ENCODE measurements at places on chromosomes 1 and 21.

GRCh38 chr21:14858311-14858710 is 206.5 kb downstream of the NRIP1 start:
- no peaks in the 10 kb centered on the region for H3K4me1 ChIP-seq
- no peaks in the 10 kb centered on the region for H3K36me3 ChIP-seq
- H3K4me3 ChIP-seq: no peak overlapping the region
- DNase-seq: no peak
- H3K27ac ChIP-seq: no peak overlapping the region

DNA sequence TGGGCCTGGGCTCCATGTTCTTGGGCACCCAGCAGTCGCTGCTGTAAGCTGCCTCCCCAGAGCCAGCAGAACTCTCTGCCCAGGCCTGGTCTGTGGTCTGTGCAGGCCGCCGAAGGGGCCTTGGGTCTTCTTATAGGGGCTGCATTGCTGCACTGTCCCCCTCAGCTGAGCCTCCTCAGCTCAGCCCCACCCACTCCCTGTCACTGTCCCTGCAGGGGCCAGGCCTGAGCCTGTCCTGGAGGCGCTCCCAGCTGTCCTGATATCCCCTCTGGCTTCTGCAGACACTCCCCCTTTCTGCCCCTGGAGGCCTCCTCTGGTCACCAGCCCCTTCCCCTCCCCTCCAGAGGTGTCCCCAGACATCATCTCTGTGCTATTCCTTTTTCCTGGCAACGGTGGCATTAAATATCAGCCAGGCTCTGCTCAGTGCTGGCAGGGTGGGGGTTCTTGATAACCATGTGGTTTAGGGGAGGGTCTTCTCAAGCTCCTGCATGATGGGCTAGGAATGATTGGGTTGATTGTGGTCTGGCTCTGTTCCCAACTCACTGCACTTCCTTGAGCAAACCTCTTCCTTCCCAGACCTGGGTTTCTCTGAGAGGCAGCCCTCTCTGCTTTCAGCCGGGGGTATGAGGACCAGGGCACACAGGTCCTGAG is 3.7 kb upstream of the FOXO6 start:
- DNase-seq: no peak
- no peaks in the 10 kb centered on the region for H3K27me3 ChIP-seq
- no peak overlapping the region for H3K27ac ChIP-seq
- H3K4me1 ChIP-seq: peaks cover 17% of the 10 kb centered on the region

- H3K4me3 ChIP-seq: no peak overlapping the region
- DNase-seq: no peak
- H3K4me1 ChIP-seq: peaks cover 14% of the 10 kb centered on the region
- no peaks in the 10 kb centered on the region for H3K27me3 ChIP-seq
- H3K36me3 ChIP-seq: peaks cover 39% of the 10 kb centered on the region
- H3K27ac ChIP-seq: no peak overlapping the region
Observed at GRCh38 chr1:43653893-43654292, 3.9 kb downstream of the KDM4A start.

- H3K4me3 ChIP-seq: no peak overlapping the region
- no peaks in the 10 kb centered on the region for H3K27me3 ChIP-seq
- H3K27ac ChIP-seq: no peak overlapping the region
- no peaks in the 10 kb centered on the region for H3K36me3 ChIP-seq
- no peaks in the 10 kb centered on the region for H3K4me1 ChIP-seq
Observed at GRCh38 chr1:64392109-64392508, 77.8 kb upstream of the CACHD1 start.

GRCh38 chr1:9373619-9374018 is 80.9 kb downstream of the SPSB1 start:
- H3K27ac ChIP-seq: no peak overlapping the region
- H3K4me1 ChIP-seq: peaks cover 21% of the 10 kb centered on the region
- no peak for DNase-seq
- H3K36me3 ChIP-seq: peaks cover 3% of the 10 kb centered on the region
- H3K27me3 ChIP-seq: no peaks in the 10 kb centered on the region

GRCh38 chr1:117183112-117183511 is 27.6 kb downstream of the VTCN1 start:
- DNase-seq: no peak
- H3K4me3 ChIP-seq: no peak overlapping the region
- H3K36me3 ChIP-seq: no peaks in the 10 kb centered on the region
- H3K27me3 ChIP-seq: no peaks in the 10 kb centered on the region
- H3K4me1 ChIP-seq: peaks cover 6% of the 10 kb centered on the region

GRCh38 chr1:212760126-212760823 is 31.3 kb downstream of the NSL1 start:
- H3K36me3 ChIP-seq: no peaks in the 10 kb centered on the region
- no peak for DNase-seq
- H3K27ac ChIP-seq: no peak overlapping the region
- no peak overlapping the region for H3K4me3 ChIP-seq

- H3K27me3 ChIP-seq: no peaks in the 10 kb centered on the region
- H3K36me3 ChIP-seq: no peaks in the 10 kb centered on the region
- no peak for DNase-seq
- H3K27ac ChIP-seq: no peak overlapping the region
- no peak overlapping the region for H3K4me3 ChIP-seq
Observed at GRCh38 chr1:12208271-12208670, 21.6 kb upstream of the VPS13D start.

GRCh38 chr21:38358098-38358497 is 101.3 kb downstream of the KCNJ15 start:
- H3K27ac ChIP-seq: no peak overlapping the region
- no peaks in the 10 kb centered on the region for H3K27me3 ChIP-seq
- no peaks in the 10 kb centered on the region for H3K36me3 ChIP-seq
- H3K4me1 ChIP-seq: no peaks in the 10 kb centered on the region

DNA sequence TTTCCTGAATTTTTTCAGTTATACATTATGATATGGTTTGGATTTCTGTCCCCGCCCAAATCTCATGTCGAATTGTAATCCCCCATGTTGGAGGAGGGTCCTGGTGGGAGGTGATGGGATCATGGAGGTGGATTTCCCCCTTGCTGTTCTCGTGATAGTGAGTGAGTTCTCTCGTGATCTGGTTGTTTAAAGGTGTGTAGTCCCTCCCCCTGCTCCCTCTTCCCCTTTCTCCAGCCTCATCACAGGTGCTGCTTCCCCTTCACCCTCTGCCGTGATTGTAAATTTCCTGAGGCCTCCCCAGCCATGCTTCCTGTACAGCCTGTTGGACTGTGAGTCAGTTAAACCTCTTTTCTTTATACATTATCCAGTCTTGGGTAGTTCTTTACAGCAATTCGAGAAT is 93.2 kb upstream of the HNRNPU start:
- H3K27ac ChIP-seq: no peak overlapping the region
- no peak overlapping the region for H3K4me3 ChIP-seq
- H3K36me3 ChIP-seq: no peaks in the 10 kb centered on the region
- H3K4me1 ChIP-seq: no peaks in the 10 kb centered on the region
- H3K27me3 ChIP-seq: no peaks in the 10 kb centered on the region

DNA sequence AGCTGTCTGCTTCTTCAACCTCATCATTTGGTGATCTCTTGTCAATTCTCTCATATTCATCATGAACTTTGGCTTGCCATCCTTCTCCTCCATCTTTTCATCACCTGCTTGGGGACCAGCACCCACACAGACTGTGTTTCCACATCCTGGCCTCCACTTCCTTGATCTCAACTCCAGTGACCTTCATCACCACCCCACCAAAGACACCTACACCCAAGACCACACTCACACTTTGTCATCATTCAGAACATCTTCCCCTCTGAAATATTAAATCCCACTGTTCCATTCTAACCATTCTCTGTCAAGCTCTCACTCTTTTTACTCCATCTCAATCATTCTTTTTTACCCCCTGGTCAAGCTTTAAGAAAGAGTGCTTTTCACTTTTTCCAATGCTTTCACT is 115.5 kb upstream of the VAV3 start:
- no peaks in the 10 kb centered on the region for H3K27me3 ChIP-seq
- DNase-seq: no peak
- no peak overlapping the region for H3K27ac ChIP-seq
- no peaks in the 10 kb centered on the region for H3K4me1 ChIP-seq

DNA sequence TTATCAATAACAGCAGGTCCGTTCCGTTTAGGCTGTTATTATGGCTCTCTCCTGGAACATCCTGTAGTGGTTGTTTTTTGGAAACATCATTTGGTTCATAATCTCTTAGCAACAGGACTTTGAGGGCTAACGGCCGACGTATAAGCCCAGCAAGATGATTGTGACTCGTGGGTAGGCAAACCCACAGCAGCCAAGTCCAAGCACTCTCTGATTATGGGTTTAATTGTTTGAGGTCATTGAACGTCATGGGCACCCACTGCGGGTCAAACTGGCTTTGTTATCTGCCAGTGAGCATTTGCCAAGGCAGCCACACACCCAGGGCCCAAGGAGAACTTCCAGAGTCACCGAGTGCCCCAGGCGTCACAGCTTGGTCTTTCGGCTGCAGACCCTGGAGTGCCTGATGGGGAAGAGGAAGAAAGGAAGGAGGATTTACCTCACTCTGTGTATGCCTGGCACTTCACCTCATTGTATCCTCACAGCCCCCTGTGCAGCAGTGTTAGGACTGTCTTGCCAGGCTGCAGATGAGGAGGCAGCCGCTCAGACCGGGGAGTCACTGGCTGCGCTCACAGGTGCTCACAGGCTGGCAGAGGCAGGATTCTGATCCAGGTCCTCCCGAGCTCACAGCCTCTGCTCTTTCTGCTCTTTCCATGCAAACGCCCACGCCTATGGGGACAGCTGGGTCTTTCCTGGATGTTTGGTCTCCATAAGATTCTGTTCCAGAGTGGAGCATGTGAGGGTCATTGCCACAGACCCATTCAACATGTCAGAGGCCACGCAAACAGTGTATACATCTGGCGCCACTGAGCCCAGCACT is 30.8 kb upstream of the EPS8L3 start:
- H3K27ac ChIP-seq: no peak overlapping the region
- H3K36me3 ChIP-seq: no peaks in the 10 kb centered on the region
- H3K4me3 ChIP-seq: no peak overlapping the region
- no peak for DNase-seq
- H3K4me1 ChIP-seq: peaks cover 30% of the 10 kb centered on the region

DNA sequence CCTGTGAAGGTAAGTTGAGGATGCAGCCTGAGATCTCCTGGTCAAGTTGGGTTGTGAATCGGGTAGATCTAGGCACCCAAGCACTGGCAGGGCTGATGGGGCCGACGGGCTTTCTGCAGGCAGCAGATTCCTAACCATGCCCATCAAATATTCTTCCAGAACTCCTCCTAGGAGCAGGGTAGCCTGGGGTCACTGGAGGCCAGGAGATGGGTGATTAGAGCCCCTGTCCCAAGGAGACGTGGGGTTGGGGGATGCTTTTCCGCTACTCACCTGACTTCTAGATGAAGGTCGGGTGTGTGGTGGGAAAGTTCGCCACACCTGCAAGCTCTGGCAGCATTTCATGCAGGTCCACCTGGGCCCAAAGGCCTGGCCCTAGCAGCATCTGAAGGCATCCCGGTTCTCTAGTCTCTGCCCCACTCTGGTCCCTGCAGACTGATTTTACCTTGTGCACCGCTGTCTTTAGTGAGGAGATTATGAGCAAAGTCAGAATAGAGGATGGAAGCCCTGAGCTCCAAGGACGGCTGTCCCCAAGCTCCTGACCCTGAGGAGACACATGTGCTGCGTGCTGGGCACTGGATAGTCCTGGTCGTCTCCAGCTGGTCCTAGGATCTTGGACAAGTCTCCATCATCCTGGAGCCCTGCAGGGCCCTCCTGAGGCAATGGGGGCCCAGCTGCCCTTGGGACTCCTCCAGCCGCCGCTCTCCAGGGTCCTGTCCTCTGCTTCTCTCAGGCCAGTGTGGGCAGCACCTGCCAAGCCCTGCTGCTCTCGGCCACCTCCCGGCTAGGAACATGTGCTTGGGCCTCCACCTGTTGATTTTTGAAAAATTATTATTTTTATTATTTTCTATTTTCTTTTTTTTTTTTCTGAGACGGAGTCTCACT is 21.8 kb upstream of the C2CD2 start:
- no peaks in the 10 kb centered on the region for H3K27me3 ChIP-seq
- no peak for DNase-seq
- H3K36me3 ChIP-seq: no peaks in the 10 kb centered on the region
- H3K4me3 ChIP-seq: no peak overlapping the region
- no peaks in the 10 kb centered on the region for H3K4me1 ChIP-seq

DNA sequence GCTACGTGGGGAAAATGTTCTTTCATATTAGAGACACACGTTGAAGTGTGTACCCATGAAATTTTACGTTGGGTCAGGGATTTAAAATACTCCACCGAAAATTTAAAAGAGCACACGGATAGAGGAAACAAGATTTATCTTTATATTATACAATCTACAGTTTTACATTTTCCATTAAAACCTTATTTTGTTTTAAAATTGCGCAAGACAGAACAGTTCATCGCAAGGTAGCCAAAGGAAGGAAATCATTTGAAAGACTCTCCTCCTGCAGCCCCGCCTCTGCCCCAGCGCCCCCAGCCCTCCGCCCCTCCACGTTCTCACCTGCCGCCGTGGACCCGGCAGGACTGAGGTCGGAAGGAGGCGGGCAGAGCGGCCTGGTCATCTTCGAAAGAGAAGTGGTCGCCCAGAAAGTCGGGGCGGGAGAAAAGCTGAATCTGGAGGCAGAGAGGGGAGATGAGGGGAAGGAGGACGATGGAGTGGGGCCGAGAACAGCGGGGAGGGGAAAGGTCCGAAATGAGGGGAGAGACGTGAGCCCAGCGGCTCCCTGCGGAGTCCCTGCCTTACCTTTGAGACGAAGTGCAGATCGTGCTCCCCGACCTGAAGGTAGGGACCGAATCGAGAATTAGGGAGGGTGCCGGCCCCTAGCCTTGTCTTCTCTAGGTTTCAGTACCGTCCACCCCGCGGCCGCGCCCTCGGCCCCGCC is 18.0 kb downstream of the CRYBG2 start:
- no peaks in the 10 kb centered on the region for H3K4me1 ChIP-seq
- no peaks in the 10 kb centered on the region for H3K27me3 ChIP-seq
- DNase-seq: no peak
- no peak overlapping the region for H3K27ac ChIP-seq
- no peaks in the 10 kb centered on the region for H3K36me3 ChIP-seq

- peaks cover 21% of the 10 kb centered on the region for H3K36me3 ChIP-seq
- H3K4me3 ChIP-seq: peak overlapping the region; percentile 90
- peaks cover 45% of the 10 kb centered on the region for H3K4me1 ChIP-seq
- peak; percentile 13 for DNase-seq
- H3K27me3 ChIP-seq: no peaks in the 10 kb centered on the region
- peak overlapping the region; percentile 84 for H3K27ac ChIP-seq
Observed at GRCh38 chr1:36089393-36090121, 865 bp downstream of the ADPRS start.

DNA sequence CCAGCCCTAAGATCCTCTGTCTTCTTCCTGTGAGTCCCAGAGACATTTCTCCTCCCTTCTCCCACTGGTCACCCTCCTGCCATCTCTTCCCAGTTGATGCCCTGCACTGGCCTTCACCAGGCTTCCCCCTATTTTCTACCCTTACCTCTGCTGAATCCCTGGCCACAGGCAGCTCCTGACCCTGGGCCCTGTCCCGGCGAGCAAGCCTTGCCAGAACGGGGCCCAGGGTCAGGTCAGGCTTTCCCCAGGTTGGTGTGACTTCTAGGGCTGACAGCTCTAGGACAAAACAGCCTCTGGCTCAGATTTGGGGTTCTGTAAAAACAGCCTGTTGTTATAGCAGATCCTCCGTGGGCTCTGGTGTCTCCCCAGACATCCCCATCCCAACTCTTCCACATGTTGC is 52.7 kb upstream of the A3GALT2 start:
- no peak for DNase-seq

All from thyroid gland (tissue), 4 donors.